ENCODE measurements at places on chromosomes 12 and 14. TPM values are rescaled to one million over a fixed set of nuclear protein-coding genes. Genes with fewer than 3 reads are reported as not detected.

The RERG gene
- total RNA-seq = not detected

The RFX4 gene
- total RNA-seq = not detected

The TMTC1 gene
- 96.2 TPM for total RNA-seq

The REM2 gene
- not detected for total RNA-seq

The VRTN gene
- total RNA-seq = not detected

The HVCN1 gene
- 1.5 TPM for total RNA-seq
